ENCODE measurements at places on chromosomes 6 and 20.

- no peak for DNase-seq
Observed at GRCh38 chr6:74409447-74409846, 713.4 kb downstream of the CD109 start.

GRCh38 chr6:137717074-137718073 is 149.7 kb upstream of the TNFAIP3 start:
- no peak for DNase-seq

- DNase-seq: no peak
Observed at GRCh38 chr6:126531286-126531685, 191.4 kb downstream of the CENPW start.

- no peak for DNase-seq
Observed at GRCh38 chr6:126293891-126294524, 45.9 kb upstream of the CENPW start.

GRCh38 chr6:142406131-142406530 is 104.3 kb downstream of the ADGRG6 start:
- no peak for DNase-seq

- peak; percentile 28 for DNase-seq
Observed at GRCh38 chr6:37583261-37583660, 83.6 kb upstream of the CCDC167 start.

DNA sequence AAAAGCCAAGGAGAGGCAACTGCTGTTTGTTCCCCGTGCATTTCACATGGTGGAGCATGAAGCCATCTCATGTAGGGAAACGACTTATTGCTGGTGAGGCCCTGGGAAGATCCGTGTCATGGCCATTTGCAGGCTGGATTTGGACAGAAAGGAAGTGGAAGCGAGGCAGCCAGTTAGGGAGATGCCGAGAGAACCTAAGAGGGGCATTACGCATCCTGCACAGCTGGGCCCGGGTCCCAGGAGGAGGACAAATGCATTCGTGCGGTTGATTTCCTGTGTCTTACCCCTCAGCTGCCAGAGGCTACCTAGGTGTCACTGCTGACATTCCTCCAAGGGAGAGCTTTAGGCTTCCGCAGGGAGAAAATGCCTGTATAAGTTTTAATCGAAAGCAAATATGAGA is 316.2 kb upstream of the CDYL start:
- no peak for DNase-seq

- DNase-seq: no peak
Observed at GRCh38 chr6:168347615-168348014, 28.0 kb upstream of the DACT2 start.

DNA sequence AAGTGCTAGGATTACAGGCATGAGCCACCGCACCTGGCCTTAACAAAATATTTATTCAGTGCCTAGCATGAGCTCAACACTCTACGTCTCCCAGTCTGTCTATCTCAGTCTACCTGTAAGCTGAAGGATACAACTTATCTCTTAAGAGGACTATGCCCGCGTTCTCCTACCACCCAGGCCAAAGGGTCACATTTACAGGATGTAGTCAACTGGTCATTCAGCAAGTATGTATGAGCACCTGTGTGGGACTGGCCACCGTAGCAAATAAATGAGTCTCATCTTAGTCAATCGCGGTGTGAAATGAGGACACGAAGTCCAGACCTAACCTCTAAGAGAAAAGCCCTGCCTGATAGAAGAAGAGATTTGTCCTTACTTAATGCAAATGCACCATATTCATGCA is 49.9 kb downstream of the MUC22 start:
- DNase-seq: no peak

- DNase-seq: no peak
Observed at GRCh38 chr6:139425780-139426179, 51.3 kb upstream of the CITED2 start.

- DNase-seq: no peak
Observed at GRCh38 chr6:16272201-16272600, 33.8 kb downstream of the GMPR start.

DNA sequence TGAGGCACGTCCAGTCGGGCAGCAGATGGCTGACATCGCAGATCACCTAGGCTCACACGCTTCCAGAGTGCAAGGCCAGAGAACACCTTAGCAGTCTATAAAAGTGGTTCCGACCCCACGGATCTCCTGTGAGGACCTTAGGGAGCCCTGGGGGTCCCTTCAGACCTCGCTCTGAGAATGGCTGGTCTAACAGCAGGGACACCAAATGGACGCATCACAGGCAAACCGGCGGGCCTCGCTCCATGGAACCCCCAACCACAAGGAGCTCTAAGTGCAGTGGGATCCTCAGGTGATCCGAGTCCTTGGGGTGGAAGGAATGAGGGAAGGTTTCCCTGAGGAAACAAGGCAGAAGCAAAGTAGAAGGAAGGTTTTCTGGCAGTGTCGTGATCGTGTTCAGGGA is 135.4 kb downstream of the SMOC2 start:
- DNase-seq: no peak

DNA sequence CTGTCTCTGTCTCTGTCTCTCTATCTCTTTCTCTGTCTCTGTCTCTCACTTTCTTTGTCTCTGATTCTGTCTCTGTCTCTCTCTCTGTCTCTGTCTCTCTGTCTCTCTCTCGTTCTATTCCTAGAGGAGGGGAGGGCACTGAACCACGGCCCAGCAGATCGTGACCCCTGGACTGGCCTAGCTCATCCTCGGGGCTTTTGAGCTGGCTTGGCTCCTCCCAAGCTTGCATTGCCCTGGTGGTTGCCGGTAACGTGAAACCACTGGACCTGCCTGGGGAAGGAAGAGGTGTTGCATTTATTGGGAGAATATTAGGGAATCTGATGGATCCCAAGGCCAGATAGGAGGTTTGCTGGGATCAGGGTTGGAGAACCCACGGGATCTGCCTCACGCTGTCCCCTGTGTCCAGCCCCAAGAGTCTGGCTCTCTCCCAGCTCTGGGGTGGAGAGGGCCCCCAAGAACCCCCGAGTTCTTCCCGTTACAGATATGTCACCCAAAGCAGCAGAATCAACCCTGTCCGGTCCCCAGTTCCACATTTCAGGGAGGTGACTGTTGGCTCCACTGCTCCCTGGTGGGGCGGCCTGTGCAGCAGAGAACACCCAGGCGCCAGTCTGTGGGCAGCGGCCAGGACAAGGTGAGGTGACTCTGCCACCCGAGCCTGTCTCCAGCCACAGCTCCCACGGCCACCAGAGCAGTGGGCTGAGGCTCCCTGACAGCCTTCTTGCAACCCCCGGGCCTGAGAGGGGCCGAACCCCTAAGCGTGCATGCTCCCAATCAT is 228.3 kb downstream of the TTLL2 start:
- no peak for DNase-seq

DNA sequence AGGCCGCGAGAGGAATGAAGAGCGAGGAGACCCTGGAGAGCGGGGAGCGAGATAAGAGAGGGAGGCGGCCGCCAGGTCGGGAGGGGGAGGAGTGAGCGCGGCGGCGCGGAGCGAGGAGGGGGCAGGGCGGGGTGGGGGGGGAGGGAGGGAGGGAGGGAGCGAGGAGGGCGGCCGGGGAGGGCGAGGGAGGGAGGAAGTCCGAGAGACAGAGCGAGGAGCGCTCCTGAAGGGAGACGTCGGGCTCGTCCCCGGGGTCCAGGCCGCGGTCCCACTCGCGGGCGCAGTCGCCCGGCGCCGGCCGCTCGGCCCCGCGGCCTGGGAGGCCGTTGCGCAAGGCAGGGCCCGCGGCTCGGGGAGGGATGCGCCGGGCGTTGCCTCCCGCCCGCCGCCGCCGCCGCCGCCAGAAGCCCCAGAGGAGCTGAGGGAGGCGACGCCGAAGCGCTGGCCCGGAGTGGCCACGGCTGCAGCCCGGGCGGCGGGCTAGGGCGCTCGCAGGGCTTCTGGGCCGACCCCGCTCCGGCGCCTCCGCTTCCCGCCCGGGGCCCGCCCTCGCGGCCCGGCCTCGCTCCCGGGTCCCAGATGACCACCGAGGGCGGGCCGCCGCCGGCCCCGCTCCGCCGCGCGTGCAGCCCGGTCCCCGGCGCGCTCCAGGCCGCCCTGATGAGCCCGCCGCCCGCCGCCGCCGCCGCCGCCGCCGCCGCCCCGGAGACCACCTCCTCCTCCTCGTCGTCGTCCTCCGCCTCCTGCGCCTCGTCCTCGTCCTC is at the start of gene FOXF2:
FOXF2 (plus strand) TSS at position 208 of the 764 bp plus-strand sequence; CDS start at position 580, 372 bp downstream.
- DNase-seq: no peak

DNA sequence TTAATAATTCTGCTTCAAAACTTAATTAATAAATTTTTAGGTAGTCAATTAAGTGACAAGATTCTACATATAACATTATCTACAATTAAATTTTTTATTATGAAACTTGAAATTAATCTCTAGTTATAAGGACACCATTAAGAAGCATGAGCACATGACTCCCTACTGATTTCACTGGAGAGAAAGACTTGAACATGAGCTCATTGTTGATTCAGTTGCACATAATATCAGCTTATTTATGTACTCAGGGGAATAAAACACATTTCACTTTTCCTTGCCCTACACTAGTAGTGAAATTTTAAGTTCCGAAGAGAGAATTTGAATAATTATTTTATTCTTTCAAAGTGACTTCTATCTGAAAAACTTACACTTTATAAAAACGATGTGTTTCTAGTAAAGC is 370.2 kb upstream of the EPHA7 start:
- no peak for DNase-seq

GRCh38 chr6:53723331-53723730 is 57.8 kb upstream of the KLHL31 start:
- DNase-seq: no peak

- no peak for DNase-seq
Observed at GRCh38 chr6:142374965-142375733, 73.3 kb downstream of the ADGRG6 start.

GRCh38 chr6:95785785-95786184 is 208.4 kb downstream of the MANEA start:
- no peak for DNase-seq

DNA sequence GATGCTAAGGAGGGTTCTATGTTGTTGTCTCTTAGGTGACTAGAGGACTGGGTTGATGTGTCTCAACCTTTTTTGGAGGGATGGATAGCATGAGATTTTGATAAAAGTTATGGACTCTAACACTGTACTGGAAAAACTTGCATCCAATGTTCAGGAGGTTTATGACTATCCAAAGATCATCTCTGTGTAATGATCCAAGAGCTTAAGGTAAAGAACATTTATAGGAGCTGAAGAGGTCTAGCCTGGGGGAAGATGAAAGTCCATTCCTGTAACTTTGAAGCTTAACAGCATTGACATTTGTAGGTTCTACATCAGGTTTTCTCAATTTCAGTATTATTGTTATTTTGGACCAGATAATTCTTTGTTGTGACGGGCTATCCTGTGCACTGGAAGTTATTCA is 48.9 kb downstream of the ESF1 start:
- no peak for DNase-seq

Data from activated B cell treated with CpG ODN at 0.5 μM for 24 hours (primary cell).